ENCODE measurements at places on chromosomes 12 and 14.

DNA sequence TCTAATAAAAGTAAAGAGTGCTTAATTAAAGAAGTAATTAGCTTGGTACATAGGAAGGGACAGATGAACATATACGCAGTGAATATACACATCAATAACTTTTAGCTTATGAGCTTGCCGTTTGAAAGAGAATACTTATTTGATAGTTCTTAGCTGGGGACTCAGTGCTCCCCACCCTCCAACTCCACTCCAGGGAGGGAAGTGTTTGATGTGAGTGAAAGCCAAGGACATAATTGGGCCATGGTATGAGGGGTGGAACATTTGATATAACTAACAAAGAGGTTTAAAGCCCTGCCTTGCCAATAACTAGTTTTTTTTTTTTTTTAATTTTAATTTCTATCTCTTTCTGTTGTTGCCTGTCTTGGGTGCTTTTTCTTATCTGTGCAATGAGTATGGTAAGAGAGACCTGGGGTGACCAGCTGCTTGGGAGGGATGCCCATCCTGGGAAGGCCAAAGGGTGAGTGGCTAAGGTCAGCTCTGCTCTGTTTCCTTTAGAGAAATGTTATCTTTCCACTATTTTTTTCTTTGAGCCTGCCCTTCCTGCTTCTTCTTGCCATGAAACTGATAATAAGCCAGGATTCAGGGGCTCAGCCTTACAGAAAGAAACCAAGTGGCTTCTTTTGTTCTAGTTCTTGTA lies 132.8 kb upstream of the CPSF6 start:
- DNase-seq, result no peak

DNA sequence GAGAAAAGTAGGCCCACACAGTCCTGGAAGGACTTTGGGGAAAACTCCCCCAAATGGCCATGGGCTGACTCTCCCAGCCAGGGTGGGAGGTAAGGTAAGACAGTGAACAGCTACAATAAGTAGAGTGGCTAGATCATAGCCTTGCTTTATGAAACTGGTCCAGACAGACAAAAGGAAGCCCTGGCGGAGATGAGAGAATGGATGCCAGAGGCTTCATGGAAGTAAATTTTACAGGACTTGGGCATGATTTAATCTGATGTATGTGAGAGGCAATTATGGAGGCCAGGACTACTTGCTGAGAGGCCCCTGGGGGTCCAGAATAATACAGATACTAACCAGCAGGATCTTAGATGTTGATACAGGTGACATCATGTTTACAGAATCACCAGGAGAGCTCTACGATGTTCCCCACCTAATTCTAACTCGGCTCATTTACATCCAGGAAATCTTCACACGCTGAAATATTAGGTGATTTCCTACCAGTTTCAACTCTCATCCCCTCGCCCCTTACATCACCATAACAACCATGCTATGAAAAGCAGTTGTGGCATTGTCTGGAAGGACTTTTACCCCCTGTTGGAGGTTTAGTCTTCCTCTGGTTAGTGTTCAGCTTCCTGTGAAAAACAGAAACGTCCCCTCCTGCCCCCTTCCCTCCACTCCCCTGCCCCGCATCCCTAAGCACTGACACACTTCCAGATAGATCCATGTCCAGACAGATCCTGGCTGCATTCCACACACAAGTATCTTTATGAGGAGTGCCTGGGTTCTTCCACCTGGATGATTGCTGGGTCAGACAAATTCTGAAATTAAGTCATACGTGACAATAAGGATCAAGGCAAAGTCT lies 39.5 kb upstream of the NT5DC3 start:
- peak; percentile 41 for DNase-seq

- DNase-seq, result no peak
Observed at GRCh38 chr12:92628476-92628875, 74.3 kb upstream of the PLEKHG7 start.

- no peak for DNase-seq
Observed at GRCh38 chr14:95666450-95666849, 19.8 kb upstream of the TCL1B start.

DNA sequence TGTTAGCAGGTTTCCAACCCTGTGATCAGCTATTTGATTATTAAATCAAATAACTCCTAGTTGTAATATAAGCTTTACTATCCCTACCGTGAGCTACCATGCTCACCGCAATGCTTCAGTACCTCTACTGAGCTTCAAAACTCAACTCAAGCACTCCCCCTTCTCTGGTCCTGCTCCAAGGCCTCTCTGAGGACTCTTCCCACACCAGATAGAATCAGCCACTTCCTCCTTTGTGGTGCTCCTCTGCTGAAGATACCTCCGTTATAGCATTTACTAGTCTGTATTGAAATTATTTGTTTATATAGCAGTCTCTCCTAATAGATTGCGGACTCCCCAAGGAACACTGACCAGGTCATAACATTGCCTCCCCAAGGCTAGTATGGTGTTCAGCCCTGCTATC lies 17.5 kb downstream of the AREL1 start:
- no peak for DNase-seq

- DNase-seq, result no peak
Observed at GRCh38 chr12:97877404-97877803, 414.8 kb downstream of the RMST start.

GRCh38 chr14:21001218-21001617 lies 2.1 kb downstream of the SLC39A2 start:
- no peak for DNase-seq

DNA sequence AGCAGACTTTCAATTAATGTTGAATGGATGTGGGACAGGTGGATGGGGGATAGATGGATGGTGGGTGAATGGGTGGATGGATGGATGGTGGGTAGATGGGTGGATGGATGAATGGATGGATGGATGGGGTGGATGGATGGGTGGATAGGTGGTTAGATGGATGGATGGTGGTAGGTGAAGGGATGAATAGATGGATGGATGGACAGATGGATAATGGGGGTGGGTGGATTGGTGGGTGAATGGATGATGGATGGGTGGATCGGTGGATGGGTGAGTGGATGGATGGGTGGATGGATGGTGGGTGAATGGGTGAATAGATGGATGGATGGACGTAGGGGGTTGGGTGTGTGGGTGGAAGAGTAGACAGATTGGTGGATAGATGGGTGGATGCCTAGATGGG lies 14.0 kb upstream of the INF2 start:
- no peak for DNase-seq

- DNase-seq, result no peak
Observed at GRCh38 chr12:48156652-48157017, 680 bp downstream of the ASB8 start.

DNA sequence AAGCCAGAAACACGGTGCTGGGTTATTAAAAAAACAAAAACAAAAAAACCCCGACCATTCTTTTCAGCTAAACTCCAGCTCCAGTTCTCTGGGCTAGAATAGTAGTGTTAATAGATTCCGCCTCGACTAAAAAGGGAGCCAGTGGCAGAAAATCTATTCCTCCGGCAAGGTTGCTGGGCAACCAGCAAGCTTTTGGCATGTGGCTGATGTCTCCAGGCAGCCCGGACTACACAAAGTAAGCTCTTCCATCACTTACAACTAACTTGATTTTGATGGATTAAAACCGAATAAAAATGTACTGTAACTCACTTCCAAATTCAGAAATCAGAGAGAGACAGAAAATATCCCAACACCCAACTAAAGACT lies 126.4 kb upstream of the FOXN3 start:
- DNase-seq, result no peak

- no peak for DNase-seq
Observed at GRCh38 chr14:72889366-72889765, 4.5 kb downstream of the DPF3 start.

DNA sequence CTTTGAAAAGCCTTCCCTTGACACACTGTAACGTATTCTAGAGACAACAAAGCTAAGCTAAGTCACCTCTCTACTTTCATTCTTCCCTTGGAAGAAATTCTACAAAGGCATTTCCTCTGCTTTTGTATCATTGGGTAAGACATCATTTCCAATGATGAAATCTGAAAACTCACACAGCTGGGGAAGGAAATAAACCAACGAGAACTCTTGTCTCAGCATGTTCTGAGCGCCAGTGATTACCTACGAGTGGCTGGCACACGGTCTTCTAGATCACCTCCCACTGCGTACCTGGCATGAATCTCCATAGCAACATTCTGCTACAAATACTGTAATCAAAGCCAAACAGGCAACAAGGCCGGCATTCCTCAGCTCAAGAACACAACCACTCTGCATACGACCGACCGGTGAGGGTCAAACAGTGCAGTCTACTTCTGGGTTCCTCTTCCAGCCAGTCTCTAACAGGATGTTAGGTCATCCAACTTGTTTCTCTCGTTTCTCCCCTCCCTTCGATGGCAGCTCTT lies 7.6 kb downstream of the VPS37B start:
- DNase-seq, result no peak

DNA sequence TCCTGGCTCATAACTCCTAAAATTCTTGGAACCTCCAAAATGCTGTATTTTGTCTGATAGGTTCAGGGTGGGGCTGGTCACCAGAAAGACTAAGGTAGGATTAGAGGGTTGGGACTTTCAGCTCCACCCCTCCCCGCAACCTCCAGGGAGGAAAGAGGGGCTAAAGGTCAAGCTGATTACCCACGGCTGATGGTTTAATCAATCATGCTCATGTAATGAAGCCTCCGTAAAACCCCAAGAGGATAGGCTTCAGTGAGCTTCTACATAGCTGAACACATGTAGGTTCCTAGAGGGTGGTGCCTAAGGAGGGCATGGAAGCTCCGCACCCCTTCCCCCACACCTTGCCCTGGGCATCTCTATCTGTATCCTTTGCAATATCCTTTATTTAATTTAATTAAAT lies 60.0 kb downstream of the DGLUCY start:
- no peak for DNase-seq

DNA sequence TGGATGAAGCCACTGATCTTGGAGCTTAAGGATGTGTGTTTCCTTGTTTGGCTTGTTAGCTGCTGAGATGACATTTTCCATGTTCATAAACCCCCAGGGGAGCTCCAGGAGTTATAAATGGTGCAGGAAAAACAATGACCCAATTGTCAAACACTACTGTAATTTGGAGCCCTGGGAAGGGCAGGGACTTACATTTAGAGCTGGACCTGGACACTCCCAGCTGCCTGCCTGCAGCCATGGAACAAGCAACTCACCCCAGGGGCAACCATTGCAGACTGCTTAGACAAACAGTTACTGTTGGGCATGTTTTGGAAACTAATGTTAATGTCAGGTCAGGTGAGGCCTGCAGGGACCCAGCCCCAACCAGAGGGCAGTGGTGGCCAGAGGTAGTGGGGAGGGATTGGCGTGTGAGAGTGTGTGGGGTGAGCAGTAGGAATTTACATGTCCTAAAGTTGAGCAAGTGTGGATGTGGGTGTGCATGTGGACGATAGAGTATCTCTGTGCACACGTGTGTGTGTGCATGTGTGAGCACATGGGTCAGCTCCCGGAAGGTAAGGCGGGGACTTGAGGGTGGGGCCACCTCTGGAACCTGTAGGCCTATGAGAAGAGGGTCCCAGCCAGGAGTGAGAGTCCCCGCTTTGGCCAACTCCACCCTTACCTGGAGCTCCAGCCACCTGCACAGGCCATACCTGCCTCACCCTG lies 86.4 kb upstream of the NOS1 start:
- no peak for DNase-seq

GRCh38 chr14:51321036-51321435 lies 81.0 kb downstream of the TMX1 start:
- DNase-seq, result no peak

- DNase-seq, result no peak
Observed at GRCh38 chr12:89464974-89465592, 59.5 kb downstream of the GALNT4 start.

- no peak for DNase-seq
Observed at GRCh38 chr12:100265732-100266584, 921 bp downstream of the DEPDC4 start.

- no peak for DNase-seq
Observed at GRCh38 chr12:80509781-80510556, 65.9 kb downstream of the PTPRQ start.

DNA sequence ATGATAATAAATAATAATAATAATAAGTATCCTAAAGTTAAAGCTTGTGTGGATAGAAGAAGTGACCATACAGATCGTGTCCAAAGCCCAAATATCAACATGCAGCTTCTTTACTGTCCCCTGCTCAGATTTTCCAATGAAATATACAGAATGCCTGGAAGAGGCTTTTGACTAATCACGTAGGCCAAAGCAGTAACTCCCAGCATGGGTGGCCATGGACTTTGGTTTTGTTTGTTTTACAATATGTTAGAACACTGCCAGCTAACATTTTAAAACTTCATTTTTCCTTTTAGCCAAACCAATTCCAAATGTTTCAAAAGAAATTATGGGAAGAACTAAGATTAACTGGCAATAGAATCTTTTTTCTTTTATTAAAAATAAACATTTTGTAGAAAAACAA lies 400.0 kb upstream of the FLRT2 start:
- no peak for DNase-seq

DNA sequence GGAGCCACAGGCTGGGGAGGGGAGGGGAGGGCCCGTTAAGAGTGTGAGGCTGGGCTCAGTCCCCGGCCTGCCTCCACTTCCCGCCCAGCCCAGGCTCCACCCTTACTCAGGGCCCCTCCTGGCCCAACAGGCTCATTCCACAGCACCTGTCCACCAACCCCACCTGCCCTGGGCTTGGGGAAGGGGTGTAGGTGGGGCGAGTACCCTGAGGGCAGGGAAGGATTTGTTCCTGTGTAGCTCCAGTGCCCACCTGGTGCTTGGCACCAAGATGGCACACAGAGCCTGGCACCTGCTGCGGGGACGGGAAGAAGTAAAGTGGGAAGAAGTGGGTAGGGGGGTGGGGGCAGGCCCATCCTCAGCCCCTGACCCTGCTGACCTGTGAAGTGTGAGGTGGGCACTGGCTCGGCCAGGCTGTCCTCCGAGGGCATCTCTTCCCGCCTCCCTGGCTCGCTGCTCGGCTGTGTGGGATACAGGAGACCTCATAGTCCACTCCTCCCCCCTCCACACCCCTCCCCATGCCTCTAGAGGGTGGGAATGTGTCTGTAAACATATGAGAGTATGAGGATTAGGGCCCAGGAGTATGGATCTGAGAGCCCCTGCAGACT lies 35.1 kb downstream of the NCKAP5L start:
- no peak for DNase-seq

DNA sequence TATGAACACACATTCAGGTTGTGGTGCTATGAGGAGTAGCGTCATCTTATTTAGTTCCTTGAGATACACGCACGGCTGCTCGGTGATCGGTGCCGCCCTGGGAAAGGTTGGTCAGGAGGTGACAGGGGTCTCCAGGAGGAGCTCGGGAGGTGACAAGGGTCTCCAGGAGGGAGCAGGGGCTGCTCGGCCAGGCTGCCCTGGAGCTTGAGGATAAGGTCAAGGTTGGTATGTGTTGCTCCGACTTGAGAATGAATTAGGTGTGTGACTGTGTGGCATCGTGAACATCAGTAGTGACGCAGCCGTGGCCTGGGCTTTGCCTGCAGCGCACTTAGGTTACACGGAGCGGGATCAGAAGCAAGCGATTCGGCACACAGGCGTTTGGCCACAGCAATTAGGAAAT lies 36.2 kb downstream of the CCDC92 start:
- no peak for DNase-seq

- no peak for DNase-seq
Observed at GRCh38 chr12:1161197-1161596, 170.2 kb downstream of the ERC1 start.

DNA sequence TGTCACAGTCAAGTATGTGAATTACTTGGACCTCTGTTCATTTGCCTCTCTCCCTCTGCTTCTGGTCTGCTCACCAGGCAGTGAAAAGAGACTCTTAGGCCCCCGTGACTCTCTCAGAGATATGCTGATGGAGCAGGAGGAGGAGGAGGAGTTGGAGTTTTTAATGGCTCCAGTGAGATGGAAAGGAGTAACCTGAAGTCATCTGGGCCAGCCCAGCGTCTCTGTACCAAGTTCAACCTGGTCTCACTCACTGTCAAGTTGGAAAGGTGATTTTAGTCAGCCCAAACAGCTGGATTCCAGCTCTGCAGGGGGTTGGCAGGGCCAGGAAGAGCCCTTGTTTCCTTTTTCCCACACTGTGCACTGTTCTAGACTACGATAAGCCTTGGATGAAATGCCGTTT lies 48.6 kb downstream of the SH2B3 start:
- no peak for DNase-seq
